ENCODE measurements at places on chromosomes 6 and 20. TPM values are rescaled to one million over a fixed set of nuclear protein-coding genes. Genes with fewer than 3 reads are reported as not detected.

DNA sequence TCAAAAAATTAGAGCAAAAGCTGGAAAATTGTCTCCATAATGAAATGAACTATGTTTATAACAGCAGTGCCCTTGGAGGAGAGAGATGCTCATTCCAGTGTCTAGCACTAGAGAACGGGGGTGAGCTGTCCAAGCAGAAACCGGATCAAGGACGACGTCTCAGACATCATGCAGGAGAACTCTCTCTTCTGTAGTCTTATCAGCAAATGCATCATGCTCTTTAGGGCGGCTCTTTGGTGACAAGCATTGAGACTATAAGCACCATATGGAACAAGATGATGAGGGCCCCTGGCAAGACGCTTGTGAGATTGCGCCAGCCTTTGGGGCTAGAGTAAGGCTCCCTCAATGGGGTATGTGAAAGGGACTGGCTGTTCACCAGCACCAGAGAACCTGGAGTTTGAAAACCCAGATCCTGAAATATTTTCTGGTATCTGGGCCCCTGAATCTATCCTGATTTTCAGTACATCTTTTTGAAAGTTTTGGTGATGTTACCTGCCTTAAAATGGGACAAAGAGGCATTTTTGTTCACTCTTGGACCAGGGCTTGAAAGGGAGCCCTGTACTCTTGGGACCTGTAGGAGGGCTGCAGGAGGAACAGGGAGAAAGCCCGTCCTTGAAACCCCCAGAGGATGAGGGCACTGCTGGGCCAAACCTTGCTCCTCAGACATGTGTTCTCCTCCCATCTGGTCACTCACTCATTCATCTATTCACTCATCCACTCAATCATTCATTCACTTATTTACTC, 127.6 kb downstream of the TTLL2 start:
- no peak for DNase-seq

GRCh38 chr6:131251590-131252199, 116.4 kb downstream of the AKAP7 start:
- no peak for DNase-seq

Gene KHDC3L
- total RNA-seq, result not detected

- DNase-seq, result no peak
Observed at GRCh38 chr6:5537967-5538366, 276.7 kb downstream of the FARS2 start.

DNA sequence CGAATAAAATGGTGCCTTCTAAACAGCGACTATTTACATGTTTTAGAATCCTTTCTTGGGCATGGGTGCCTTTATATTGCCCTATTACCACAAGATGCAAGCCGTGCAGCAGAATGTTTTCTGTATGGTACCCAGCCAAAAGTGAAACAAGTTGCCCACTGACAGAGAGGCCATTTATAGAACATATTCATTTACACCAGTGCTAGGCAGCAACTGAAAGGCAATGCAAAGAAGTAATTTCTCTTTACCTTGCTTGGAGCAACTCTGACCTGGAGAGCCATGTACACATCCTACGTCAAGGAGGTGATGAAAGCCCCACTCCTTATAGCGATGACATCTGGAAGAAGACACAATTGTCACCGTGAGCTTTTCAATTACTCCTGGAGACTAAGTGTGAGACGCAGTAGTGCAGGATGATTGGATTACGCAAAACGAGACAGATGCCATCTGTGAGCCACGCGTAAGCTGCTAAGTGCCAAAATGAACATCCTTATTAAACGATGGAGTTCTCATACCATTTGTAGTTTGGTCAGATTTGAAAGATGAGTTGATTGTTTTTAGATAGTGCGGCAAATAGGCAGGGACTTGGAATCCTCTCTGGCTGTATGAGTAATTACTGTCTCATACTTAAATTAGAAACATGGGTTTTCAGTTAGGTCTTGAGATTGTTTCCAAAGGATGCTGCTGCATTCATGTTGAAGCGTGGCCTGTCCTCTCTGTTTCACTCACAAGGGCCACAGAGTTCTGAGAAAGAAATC, at the start of gene TMEM244:
Gene TMEM244, minus strand, starts transcription at position 408 of the 758 bp plus-strand sequence. Its CDS starts 127 bp downstream, at position 281.
- no peak for DNase-seq

DNA sequence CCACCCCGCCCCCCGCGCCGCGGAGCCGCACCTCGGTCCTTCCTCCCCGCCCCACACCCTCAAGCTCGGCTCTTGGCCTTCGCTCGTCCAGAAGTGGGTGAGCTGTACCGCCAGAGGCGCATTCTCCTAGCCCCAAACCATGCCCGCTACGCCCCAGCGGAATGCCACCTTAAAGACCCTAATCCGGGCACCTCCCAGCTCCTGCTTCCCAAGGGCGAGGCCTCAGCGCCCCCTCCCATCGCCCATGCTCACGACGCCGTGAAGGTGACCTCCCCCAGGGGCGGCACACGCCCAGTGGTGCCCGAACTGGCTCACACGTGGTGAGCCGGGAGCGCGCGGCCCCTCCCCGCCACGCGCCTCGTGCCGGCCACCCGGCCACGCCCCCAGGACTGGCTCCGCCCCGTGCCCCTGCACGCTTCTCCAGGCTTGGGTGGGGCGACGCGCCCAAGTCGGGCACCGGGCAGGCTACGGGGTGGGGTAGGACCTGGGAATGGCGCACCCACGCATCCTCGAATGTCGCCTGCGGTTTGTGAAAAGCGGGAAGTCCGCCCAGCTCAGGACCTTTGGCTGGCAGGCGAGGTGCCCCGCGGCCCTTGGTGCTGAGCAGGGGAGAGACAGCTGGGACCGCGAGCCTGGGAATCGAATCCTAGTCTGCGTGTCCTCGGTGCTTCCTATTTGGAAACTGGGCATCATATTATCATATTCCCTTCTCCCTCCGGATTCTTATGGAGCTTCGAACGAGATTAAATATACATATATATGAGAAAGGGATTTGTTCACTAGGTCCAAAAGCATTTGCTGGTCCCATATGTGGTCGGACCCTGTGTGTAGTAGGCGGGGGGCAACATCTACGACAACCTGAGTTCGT, 941 bp upstream of the SOX12 start:
- peak; percentile 93 for DNase-seq

Gene TMEM244
- total RNA-seq, result not detected

- DNase-seq, result no peak
Observed at GRCh38 chr20:58795923-58796245, 54.8 kb downstream of the GNAS-AS1 start.

DNA sequence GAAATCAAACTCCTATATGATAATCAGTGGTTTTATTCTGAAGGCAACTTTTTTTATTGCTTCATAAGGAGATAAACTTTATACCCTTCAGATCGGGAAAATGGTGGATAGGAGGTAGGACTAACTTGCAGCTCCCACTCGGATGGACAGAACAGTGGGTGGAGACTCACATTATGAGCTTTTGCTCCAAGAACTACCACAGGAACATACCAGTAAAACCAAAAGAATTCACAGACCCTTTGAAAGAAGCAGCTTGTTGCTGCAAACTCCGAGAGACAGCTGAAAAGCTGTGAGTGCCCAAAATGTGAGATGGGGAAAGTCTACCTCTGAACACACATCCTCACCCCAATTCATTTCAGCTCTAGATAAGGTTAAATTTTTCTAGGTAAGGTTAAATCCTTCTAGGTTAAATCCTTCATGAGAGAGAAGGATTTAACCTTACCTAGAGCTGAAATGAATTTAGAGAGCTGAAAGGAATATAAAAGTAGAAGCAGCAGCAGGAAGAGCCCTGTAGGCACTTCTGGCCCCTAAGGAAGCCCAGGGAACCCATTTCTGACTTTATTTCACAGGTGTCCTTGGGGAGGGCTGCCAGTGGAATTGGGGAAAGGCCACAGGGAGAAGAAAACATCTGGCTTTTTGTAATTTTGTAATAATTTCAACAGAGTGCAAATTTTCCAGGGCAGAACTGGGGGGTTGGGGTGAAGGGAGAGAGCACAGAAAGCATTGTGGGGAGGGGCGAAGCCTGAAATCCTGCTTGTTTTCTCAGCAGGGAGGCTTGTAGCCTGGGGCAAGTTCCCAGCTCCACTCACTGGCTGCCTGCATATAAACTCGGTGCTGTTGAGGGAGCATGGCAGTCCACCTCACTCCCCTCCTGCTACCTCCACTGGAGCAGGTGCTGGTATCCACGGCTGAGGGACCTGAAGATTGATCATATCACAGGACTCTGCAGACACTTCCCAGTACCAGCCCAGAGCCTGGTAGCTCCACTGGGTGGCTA, 65.9 kb upstream of the HCRTR2 start:
- no peak for DNase-seq

DNA sequence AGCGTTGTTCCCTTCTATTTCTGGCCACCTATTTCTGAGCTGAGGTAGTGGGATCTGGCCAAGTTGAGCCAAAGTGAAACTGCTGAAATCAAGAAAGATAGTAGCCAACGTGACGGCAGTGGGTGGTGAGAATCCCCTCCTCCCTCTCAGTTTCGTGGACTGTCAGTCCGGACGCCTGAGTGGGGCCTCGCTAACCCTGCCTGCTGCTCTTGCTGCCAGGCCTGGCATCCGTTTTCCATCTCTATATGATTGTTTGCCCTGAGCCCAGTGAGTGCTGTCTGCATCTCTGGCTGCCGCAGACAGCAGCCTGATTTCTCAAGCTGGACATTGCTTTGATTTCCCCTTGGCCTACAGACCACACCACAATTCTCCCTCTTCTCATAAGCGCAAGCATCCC, 23.5 kb upstream of the PAX1 start:
- no peak for DNase-seq

- DNase-seq, result no peak
Observed at GRCh38 chr20:47041396-47041899, 146.8 kb downstream of the EYA2 start.

Gene CLIC1
- total RNA-seq, result 63.4 TPM

Gene BPIFA3
- total RNA-seq, result not detected

Gene SEMG1
- not detected for total RNA-seq

DNA sequence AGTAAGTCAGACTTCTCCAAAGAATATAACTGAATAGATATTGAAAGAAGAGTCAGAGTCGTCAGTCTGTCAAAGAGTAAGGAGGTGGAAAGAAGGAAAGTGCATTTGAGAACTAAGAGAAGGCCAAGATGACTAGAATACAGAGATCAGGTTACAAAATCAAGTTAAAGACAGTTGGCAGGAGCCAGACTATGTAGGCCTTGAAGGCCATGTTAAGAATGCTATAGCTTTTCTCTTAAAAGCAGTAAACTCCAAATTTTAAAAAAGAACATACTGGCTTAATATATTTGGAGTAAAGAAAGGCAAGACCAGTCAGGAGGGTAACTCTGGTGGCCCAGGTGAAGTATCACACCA, 68.8 kb downstream of the IBTK start:
- DNase-seq, result no peak

Gene SPATS1
- 0.18 TPM for total RNA-seq

GRCh38 chr6:33994472-33995308, 151.2 kb downstream of the GRM4 start:
- peak; percentile 33 for DNase-seq

Gene CST7
- 1.2 TPM for total RNA-seq

- DNase-seq, result no peak
Observed at GRCh38 chr20:6014017-6014416, 39.8 kb downstream of the LRRN4 start.

DNA sequence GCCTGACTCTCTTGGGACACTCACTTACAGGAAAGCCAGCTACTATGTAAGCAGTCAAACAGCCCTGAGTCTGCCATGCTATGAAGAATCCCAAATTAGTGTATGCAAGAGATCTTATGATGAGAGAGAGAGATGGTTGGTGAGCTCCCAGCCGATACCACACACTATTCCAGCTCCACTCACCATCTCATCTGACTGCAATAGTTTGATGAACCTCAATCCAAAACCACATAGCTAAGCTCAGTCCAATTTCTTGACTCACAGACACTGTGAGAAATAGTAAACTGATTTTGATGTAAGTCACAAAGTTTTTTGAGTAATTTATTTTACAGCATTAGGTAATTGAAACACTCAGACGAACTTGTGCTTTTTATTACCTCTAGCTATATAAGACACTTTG, 441.4 kb downstream of the COL12A1 start:
- DNase-seq, result no peak

DNA sequence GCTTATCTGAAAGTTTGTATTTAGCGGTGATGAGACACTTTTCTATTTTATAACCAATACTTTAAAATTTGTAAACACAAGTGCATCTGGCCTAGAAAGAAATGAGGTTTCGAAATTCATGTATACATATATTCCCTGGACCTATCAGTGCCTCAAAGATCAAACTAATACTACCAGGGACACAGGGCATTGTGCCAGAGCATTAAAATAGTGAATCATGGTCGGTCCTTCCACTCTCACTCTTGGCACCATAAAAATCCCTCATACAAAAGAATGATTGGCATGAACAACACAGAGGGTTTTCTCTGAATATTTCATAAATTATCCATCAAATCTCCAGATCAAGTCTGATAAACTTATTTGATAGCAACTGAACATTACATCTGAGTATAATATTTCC, 62.0 kb downstream of the MMUT start:
- no peak for DNase-seq

DNA sequence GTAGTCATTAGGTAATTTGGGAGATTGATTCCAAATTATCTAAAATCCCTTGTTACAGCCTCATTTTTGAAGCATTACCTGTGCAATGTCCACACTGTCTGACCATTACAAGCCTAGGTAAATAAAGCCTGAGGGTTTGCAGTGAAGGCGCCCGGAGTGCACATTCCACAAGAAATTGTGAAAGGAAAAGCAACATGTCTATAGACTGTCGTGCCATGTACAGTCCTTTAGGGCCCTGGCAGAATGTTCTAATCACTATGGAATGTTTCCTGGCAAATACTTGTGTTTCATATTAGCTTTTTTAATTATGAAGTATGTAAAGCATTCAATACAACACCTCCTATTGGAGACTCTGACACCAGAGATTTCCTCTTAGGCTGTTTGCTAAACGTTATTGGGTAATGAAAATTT, 28.9 kb downstream of the PREP start:
- no peak for DNase-seq

Gene CYP39A1
- total RNA-seq, result 3.5 TPM

DNA sequence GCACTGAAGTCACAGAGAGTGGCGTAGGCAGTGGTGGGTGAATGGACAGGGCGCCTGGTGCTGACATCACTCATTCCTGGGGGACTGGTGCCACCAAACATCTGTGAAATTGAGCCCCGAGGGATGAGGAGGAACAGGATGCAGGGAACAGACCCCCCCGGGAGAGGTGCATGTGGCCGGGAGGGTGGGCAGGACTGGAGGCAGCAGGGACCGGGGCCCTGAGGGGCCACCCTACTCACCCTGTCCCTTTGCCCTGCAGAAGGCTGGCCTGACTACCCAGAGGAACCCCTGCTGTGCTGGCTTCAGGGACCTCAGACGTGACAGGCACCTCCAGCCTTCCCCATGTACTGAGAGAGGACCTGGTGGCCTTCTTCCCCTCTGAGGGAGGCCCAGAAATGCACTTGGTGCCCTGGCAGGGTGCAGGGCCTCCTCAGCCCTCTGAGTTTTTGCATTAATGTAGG, 25.1 kb downstream of the SYNDIG1 start:
- DNase-seq, result no peak

DNA sequence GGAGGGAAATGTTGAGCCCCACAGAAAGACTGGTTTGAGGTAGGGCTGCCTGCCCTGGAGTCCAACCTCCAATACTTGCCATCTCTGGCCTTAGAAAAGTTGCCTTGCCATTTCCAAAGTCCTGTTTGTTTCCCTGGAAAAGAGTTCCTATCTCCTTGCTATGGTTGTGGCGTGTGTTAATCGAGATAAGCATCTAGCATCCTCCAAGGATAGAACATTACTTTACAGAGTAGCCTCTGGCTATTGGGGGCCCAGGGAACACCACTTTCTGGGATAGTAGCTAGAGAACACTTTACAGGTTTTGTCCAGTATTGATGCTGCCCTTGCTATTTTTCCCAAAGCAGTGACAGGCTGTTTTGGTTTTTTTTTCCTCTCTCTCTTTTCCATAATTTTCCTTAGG, 57.4 kb upstream of the SASH1 start:
- DNase-seq, result no peak

All from pancreas (tissue), 10 donors.